ENCODE measurements at places on chromosomes 13 and 19.
A peak's percentile ranks its signal among the peaks of the same experiment; 100 is the strongest.

DNA sequence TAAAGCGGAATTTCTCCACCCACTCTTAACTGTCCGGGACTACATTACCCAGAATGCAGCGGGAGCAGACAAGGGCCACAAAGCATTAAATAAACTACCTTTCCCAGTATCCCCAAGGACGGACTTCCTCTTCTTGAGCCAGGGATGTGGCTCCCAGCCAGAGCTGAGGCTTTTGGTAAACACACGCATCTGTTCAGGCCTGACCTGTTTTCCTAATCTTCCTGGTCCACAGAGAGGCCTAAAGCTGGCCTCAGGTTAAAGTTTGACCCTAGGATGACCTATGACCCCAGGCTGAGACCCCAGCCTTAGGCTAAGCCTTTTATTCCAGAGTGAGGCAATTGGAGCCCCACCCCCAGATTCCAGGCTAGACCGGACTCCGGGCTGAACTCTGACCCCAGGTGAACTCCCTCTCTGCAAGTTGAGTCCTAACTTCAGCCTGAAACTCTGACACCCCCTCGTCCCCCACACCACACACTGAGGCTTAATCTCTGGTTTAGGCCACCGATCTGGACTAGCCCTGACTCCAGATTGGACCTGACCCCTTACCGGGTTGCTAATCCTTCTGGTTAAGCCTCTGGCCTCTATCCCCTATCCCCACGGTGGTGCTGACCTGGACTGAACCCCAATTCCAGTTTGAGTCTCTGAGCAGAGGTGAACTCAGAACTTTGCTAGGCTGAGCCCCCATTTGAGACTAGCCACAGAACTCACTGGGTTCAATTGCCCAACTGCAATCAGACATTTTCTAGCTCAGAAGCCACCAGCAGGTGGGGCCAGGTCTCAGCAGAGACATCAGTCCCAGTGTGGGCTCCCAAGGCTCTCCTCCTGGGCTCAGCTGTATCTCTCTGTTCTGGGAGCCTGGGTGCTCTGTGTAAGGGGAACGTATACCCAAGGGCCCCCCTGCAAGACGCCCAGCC is 750 bp upstream of the GPR108 start:
- no peak for DNase-seq

DNA sequence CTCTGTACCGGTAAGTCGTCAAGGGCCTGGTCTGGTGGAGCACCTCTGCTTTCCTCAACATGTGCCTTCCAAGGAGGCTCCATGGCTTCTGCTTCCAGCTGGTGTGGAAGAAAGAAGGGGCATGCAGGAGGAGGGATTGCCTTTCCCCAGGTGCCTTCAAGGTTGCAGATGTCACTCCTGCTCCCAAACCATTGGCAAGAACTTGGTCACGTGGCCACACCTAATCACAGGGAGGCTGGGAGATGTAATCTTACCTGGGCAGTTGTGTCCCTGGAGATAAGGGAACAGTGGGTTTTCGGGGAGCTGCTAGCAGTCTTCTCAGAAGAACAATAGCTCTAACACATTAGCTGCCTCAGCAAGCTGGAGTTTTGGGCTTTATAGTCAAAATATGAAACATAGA is 9.7 kb upstream of the GPR18 start:
- DNase-seq, result no peak

GRCh38 chr19:46722421-46723022 is 5.6 kb upstream of the PRKD2 start:
- no peak for DNase-seq

- DNase-seq, result no peak
Observed at GRCh38 chr13:28717170-28717569, 1.6 kb downstream of the SLC46A3 start.

- no peak for DNase-seq
Observed at GRCh38 chr13:52009946-52010345, 1.3 kb downstream of the ATP7B start.

- no peak for DNase-seq
Observed at GRCh38 chr19:29867984-29868383, 56.2 kb downstream of the CCNE1 start.

DNA sequence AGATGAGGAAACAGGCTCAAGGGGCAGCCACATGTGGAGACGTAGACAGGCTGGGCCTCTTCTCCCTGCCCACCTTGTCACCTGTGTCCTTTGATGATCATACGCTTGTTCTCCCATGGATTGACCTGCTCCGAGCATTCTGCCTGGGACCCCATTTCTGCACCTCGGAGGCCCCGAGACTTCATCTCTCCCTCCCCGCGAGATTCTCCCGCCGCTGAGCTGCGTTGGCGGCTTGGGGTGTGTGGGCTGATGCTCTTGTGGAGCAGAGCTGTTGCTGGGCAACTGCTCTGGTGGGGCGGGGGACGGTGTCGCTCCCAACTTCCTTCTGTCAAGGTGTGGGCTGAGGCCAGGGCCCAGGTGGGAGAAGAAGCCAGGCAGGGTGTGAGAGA is 22.1 kb downstream of the MAST3 start:
- DNase-seq, result no peak

DNA sequence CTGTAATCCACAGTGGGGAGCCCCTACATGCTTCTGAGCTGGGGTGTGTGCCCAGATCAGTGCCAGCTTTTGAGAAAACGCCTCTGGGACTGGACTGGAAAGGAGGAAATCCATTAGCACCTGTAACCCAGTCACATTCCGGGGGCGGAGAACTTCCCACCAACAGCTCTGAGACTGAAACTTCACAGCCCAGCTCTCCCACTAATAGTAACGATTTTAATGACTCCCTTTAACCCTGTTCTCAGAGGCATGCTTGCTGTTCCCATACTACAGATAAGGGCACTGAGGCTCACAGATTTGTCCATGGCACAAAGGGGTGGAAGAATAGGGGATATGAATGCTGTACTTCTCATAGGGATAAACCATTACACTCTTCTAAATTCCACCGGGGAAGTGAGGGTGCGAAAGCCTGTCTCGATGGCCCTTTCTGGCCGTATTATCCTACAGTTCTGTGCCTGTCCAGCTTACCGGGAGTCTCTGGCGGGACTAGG is 851 bp downstream of the FBXO46 start:
- DNase-seq, result no peak

GRCh38 chr19:58170860-58171259 is 12.0 kb upstream of the ZNF274 start:
- no peak for DNase-seq

DNA sequence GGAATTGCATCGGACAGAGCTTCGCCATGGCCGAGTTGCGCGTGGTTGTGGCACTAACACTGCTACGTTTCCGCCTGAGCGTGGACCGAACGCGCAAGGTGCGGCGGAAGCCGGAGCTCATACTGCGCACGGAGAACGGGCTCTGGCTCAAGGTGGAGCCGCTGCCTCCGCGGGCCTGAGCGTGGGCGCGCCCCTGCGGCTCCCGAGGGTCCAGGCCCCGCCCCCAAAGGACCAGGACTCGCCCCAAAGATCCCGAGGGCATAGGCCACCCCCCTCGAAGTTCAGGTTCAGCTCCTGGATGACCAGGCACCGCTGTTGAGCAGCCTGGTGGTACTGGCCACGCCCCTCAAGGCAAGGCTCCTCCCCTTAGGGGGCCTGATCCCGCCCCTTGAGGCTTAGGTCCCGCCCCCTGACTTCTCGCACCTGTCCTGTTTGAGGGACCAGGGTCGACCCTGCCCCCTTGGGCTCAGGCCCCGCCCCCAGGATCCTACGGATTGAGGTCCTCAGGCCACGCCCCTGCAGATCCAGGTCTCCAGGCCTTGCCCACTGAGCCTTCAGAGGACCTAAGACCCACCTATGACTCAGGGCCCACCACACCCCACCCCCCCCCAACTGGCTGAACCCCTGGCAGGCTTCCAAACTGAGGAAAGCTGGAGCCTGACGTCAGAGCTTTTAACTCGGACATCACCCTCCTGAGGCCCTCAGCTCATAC is 43.1 kb downstream of the CYP4F22 start:
- peak; percentile 40 for DNase-seq

DNA sequence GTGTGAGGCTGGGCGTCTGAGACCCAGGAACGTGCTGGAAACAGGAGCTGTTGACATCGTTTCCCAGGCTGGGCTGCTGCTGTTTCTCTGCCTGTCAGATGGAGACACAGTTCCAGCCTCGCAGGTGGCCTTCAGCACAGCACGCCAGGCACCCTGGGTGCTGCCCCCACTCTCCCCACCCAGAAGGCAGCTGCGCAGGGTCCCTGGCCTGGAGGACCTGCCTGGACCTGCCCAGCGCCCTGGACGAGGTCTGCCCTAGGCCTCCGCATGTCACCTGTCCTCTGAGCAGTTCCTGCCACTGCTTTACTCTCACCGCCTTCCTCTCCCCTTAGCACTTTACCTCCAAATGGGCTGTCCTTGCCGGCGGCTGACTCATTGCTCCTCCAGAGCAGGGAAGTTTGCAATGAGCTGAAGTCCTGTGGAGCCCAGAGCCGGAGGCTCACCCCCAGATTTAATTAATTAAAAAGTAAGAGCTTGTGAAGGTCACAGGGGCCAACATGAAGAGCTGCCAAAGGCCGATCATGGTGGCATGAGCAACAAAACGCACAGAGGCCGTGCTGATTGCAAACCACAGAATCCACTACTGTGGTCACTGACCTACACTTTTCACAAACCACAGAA is 32.2 kb downstream of the C13orf46 start:
- DNase-seq, result no peak

GRCh38 chr13:52070929-52071523 is 46.5 kb downstream of the UTP14C start:
- no peak for DNase-seq

- DNase-seq, result no peak
Observed at GRCh38 chr19:39046037-39046821, 13.9 kb upstream of the FBXO27 start.

DNA sequence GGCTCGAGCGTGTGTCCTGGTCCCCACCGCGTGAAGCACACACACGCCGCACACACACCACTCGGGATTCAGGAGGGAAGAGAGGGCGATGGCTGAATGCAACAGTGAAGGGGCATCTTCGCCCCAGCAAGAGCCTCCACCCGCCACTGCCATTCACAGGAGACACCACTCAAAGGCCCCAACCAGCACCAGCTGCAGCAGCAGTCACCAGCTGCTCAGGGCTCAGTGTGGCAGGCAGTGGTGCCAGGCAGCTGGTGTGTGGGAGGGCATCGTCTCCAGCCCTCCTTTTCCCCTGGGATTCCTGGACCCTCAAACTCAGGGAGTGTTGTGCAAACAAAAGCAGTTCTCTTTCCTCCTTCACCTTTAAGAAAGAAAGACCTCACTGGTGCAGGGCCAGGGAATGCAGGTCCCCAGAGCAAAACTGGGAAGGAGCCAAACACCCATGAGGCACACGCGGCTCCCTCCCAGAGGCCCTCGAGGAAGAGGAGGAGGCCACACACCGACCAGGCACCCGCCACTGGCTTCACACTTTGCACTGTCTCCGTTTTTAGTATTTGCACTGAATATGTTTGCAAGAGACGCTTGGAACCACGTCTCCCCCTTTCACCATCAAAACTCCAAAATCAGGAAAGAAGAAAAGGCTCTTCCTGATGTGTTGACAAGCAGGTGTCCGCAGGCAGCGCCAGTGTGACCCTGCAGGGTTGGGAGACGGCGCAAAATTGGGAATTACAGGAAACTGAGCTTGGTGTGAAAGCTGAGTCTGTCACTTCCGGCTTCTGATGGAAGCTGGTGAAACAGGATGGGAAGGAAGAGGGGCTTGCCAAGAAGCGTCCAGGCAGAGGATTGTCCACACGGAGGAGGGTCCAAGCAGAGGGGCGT is 26.4 kb upstream of the F7 start:
- DNase-seq, result no peak

DNA sequence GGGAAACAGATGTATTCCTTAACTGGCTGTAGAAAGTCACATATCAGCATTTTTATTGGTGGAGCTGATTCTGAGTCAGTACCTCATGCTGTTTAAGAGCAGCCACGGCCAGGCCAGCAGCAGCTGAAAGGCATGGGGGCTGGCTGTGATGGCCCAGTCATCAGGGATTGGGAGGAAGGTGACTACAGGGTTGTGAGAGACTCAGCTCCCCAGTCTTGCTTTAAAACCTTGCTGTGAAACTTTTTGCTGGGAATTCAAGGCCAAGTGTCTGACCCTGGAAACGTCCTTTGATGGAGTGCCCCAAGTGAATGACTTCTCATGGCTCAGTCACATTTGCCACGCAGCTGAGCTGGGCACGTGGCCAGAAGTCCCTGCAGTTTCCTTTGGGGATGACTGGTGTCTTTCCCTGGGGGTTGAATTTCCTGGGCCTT is 39.1 kb upstream of the RNF113B start:
- no peak for DNase-seq

- DNase-seq, result no peak
Observed at GRCh38 chr19:18665771-18666202, 17.7 kb upstream of the CRTC1 start.

GRCh38 chr13:37495046-37495445 is 103.5 kb downstream of the POSTN start:
- no peak for DNase-seq

DNA sequence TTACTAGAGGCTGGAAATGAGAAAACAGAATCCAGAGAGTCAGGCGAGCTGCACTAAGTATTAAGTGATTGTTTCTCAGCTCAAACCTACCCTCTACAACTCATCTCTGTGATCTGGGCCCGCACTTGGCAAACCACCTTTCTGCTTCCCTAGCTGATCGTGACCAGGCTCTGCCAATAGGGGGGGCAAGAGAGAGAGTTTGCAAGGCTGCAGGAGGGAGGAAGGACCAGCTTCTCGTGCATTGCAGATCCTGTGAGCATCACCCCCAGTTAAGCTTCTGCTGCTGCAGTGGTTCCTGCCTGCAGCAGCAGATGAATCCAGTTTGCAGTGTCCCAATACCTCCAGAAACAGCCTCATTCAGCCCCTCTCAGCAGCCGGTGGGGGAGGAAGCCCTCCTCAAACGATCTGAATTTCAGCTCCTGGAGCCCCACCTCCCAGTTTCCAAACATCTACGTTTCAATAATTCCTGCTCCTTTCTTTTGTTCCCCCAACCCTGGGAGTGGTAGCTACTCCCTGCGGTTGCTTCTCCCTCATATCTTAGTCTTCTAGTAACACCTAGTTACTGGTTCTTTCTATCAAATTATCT is 20.0 kb downstream of the XRCC1 start:
- DNase-seq, result peak; percentile 59

GRCh38 chr13:71290963-71291841 is 575.8 kb downstream of the DACH1 start:
- DNase-seq, result no peak

GRCh38 chr13:101262306-101262705 is 154.0 kb downstream of the NALCN start:
- no peak for DNase-seq

DNA sequence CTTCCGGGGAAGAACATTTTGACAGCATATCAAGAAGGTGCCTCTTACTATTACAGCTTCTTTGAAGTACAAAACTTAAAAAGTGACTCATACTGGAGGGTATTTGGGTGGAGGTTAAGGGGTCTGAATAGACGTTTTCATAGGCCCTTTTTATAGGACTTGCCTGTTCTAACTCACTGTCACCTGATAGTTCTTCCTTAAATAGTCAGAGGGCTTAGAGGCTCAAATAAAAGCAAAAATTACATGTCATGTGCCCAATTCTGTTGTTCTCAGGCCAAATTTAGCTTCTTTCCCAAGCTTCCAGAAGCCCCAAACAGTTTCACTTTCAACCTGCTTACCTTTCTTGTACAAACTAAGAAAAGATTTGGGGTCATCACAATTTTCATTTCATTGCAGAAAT is 16.1 kb upstream of the SLC46A3 start:
- DNase-seq, result no peak

- DNase-seq, result no peak
Observed at GRCh38 chr19:17646441-17646840, 41.7 kb downstream of the UNC13A start.

- no peak for DNase-seq
Observed at GRCh38 chr13:94309997-94310855, 169.3 kb downstream of the DCT start.

GRCh38 chr19:6279620-6279930 is 200 bp downstream of the MLLT1 start:
- no peak for DNase-seq

GRCh38 chr19:30559446-30559845 is 187.3 kb downstream of the ZNF536 start:
- DNase-seq, result no peak

Data from stimulated activated CD8-positive, alpha-beta memory T cell treated with anti-CD3 and anti-CD28 coated beads, Interleukin-7, amount 100 ng/mL, for 1 hour (primary cell).